ENCODE measurements at places on chromosomes 3 and 15.
A peak's percentile ranks its signal among the peaks of the same experiment; 100 is the strongest.

- DNase-seq: no peak
Measured at GRCh38 chr3:73423116-73423515, 201.6 kb downstream of the PDZRN3 start.

DNA sequence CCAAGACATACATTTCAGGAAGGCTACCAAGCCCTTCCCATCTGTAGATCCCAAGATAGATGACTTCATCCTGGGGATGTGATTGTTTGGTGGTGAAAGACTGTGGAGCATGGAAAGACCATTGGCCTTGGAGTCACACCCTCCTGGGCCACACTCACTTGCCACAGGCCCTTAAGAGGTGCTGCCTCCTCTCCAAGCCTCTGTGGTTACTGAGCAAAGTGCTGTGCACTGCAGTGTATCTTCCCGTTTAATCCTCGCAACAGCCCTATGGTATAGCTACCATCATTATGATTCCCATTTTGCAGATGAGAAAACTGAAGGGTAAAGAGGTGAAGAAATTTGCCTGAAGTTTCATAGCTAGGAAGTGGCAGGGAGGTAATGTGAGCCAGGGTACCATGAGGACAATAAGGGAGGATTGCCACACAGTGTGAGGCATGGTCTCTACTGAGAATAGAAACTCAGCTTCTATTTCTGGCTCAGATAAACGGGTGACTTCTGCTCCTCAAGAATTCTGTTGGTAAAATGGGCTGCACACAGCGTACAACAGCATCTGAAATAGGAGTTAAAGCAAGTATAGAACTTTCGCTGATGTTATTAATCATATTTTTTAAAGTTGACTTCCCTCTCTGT is 23.9 kb upstream of the RHO start:
- no peak for DNase-seq

GRCh38 chr3:143151004-143151731 is 31.6 kb downstream of the CHST2 start:
- DNase-seq: no peak

GRCh38 chr3:14289590-14290461 is 111.2 kb downstream of the LSM3 start:
- no peak for DNase-seq

DNA sequence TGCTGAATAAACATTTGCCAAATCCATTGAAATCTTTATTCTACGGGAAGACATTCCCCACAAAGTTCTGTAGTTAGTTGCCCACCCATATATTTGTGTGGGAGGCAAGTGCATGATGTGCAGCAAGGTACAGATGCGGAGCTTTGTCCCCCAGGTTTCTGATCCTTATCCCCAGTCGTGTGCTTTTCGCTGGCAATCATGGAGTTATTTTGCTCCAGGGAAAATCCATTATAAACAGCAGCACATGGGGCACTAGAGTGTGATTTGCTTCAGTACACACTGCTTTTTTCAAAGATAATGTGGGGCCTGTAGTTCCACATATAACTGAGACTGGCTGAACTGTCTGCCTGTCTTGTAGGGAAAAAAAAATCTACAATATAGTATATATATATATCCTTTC is 132.1 kb downstream of the FEZF2 start:
- no peak for DNase-seq

DNA sequence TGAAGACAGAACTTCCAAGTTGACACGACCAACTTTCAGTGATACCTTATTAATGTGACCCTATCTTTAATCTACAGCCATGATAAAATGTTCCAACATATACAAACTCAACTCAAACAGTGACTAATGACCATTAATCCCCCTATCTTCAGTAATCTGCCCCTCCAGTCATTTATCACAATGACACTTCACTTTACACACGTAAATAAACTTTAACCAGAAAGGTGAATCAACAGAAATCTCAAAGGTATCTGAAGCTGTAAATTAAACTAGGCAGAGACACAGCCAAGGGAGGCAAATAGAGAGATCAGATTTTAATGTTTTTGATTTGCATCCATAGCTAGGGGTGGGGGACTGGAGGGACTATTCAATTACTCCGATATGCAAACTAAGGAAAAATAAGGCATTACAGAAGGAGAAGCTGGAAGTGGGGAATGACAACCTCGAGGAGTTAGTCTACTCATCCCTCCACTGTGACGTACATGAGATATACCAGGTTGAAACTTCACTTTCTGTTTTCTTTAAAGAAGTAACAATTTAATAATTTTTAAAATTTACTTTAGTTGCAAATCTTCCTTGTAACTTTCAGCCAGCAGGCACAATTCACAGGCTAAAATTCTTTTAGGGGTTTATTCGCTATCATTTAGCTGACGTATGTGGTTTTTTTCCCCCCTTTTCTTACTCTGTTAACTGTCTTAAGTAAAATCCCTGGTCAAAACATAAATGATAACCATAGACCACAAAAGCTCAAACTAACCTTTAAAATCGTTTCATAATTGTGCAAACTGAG is 751.0 kb downstream of the ROBO1 start:
- DNase-seq: no peak

DNA sequence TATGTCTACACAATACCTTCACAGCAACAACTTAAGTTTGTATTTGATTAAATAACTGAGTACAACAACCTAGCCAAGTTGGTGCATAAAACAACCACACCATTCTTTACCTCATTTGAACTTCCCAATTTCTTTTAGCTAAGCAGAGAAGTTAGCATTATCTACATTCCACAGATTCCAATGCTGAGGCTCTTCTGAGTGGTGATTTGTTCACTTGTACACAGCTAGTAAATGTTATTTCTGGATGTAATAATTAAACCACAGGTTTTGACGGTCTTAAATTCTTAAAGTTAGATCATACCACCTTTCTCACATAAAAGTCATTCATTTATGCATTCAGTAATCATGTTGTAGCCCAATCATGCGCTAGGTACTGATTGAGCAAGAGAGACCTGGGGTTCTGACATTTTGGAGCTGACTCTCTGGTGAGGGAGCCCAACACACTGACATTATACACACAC is 102.5 kb downstream of the SST start:
- DNase-seq: no peak

- DNase-seq: no peak
Measured at GRCh38 chr3:178272841-178273240, 263.4 kb upstream of the KCNMB2 start.

DNA sequence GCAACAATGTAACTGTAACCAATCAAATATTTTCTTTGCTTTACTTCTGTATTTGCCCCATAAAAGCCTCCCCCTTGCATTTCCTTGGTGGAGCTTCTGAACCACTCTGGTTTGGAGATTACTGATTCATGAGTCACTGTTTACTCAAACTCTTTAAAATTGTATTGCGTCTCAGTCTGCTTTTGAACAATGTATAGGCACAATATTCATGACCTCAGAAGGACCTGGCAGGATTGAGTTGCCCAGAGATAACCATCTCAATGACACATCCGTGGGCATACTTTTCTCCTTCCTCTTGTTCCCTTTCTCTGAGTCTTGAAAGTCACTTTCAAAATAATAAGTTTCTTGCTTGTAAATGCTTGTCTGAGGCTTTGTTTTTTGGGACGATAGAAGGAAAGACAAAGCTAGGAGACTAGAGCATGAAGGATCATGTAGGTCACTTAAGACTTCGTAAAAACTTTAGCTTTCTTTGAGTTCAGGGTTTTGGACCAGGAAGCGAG is 57.1 kb upstream of the POU1F1 start:
- DNase-seq: no peak

- no peak for DNase-seq
Measured at GRCh38 chr15:96625256-96625655, 294.8 kb downstream of the NR2F2 start.

DNA sequence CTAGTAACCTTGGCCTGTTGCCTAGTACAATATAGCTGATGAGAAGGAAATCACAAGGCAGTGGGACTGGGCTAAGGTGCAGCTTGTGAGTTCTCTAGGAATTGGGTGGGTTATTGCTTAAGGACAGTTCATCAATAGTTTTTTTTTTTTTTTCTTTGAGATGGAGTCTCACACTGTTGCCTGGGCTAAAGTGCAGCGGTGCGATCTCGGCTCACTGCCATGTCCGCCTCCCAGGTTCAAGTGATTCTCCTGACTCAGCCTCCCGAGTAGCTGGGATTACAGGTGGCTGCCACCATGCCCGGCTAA is 11.5 kb downstream of the ACKR2 start:
- no peak for DNase-seq

GRCh38 chr15:25176616-25176923 is 221.8 kb downstream of the SNRPN start:
- no peak for DNase-seq

GRCh38 chr3:45224824-45225464 is 1.1 kb downstream of the TMEM158 start:
- DNase-seq: no peak

GRCh38 chr3:80492162-80492561 is 724.4 kb upstream of the ROBO1 start:
- no peak for DNase-seq

GRCh38 chr15:70142322-70143191 is 44.8 kb upstream of the TLE3 start:
- no peak for DNase-seq

GRCh38 chr3:59854061-59854709 is 804.4 kb upstream of the CFAP20DC start:
- no peak for DNase-seq

DNA sequence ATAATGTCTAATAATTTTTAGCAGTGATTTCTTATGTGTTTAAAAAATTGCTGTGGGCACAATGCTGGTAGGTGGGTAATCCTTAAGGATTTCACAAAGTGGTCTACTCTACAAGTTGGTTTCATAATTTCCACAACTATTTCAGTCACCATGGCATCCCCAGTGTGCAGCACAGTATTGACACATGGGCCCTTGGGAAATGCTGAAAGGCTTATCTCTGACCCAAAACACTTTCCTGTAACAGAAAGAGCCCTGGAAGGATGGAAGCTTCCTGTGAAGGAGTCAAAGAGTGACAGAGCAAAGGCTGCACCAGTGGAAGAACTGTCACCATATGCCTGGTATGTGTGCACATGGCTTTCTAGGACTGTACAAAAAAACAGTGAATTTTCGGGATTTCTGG is 153.7 kb downstream of the ANO10 start:
- no peak for DNase-seq

- no peak for DNase-seq
Measured at GRCh38 chr15:44295750-44296431, 7.4 kb downstream of the GOLM2 start.

- DNase-seq: no peak
Measured at GRCh38 chr15:98067339-98067738, 106.8 kb downstream of the ARRDC4 start.

- no peak for DNase-seq
Measured at GRCh38 chr15:38253351-38253781, 730 bp downstream of the SPRED1 start.

- peak; percentile 78 for DNase-seq
Measured at GRCh38 chr3:8764528-8764927, 4.9 kb downstream of the OXTR start.

- DNase-seq: no peak
Measured at GRCh38 chr3:35817216-35817615, 177.9 kb downstream of the ARPP21 start.

DNA sequence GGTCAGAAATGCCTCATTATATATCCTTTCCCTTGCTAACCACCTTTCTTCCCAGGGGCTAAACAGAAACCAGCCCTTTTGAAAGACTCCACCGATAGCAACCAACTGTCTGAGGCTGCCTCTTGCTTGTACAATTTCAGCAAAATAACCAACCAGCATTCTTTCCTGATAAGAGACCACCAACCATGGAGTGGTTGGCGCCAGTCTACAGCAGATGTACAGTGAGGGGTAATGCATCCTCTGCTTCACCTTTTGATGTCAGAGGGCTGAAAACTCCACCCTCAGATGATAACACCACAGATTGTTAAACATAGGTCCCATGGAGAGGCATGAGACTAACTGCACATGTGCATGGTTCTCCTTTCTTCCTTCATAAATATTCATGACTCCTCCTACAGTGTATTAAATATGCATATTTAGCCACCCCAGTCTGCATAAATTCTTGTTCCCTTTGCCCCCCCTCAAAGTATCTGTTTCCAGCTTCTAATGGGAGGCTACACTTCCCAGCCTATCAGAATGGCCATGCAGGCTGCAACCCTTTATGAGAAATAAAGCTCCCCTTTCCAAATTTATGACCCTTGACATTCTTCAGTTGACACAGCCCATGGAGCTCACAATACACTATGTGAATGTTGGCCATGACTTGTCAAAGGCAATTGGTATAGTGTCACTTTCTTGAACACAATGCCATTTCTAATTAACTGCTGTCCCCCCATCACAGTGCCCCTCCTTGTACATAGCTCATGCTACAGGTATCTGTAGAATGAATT is 48.3 kb downstream of the GABRB3 start:
- DNase-seq: no peak

DNA sequence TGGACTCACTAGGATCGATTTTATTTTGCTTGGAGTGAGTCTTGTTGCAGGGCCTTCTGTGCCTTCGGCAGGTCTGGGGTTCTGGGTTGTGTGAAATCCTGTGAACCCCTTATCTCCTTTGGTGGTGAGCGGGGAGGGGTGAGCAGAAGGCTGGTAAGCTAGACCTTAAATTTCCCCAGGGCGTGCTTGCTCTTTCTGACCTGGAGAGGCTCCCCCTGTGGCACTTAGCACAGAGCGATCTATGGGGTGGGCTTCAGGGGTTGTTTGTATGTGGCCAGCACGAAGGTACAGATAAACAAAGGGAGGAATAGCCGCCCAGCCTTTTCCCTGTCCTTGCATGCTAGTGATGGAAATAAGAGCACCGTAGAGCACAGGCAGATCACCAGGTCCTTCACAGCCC is 11.8 kb downstream of the CACNA2D3 start:
- DNase-seq: no peak

GRCh38 chr3:72636969-72637597 is 211.2 kb downstream of the SHQ1 start:
- no peak for DNase-seq

DNA sequence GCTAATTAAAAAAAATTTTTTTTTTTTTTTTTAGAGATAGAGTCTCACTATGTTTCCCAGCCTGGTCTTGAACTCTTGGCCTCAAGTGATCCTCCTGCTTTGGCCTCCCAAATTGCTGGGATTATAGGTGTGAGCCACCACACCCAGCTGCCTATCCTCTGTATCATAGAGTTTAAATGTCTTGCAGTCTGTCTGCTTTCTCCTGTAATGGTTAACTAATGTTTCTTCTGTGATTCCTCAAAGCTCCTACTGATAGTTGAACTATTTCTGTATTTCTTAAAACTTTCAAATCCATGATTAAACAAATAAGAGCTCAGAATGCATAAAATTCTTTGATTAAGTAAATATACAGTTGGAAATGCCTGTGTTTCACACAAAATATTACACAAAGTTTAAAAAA is 115.4 kb upstream of the TPM1 start:
- no peak for DNase-seq

- no peak for DNase-seq
Measured at GRCh38 chr15:41462084-41462795, 31.4 kb upstream of the ITPKA start.

Measured in vagina (tissue), 2 donors.